ENCODE measurements at places on chromosomes 7 and 10. TPM values are rescaled to one million over a fixed set of nuclear protein-coding genes. Genes with fewer than 3 reads are reported as not detected.

Gene HTR5A
- not detected for total RNA-seq

Gene NEUROD6
- total RNA-seq, result not detected

Gene CFAP43
- total RNA-seq, result not detected

Gene FKBP6
- total RNA-seq, result not detected

Gene COMTD1
- 41.6 TPM for total RNA-seq

Gene CALD1
- 0.10 TPM for total RNA-seq

Gene MCM7
- total RNA-seq, result 219 TPM

Gene NPC1L1
- total RNA-seq, result not detected

Gene MCU
- total RNA-seq, result 11.6 TPM

Gene ASB15
- total RNA-seq, result not detected

Gene NACAD
- not detected for total RNA-seq

Gene HOXA2
- not detected for total RNA-seq

Gene MYL10
- total RNA-seq, result not detected

Gene PDGFA
- total RNA-seq, result 0.60 TPM

Gene ACBD7
- total RNA-seq, result 4.4 TPM

Data from activated naive CD4-positive, alpha-beta T cell treated with anti-CD3 and anti-CD28 coated beads, Interleukin-2, amount 10 ng/mL, durations not matched to agents 5 hours and 36 hours (primary cell).